ENCODE measurements at places on chromosomes 11 and 22.
A peak's percentile ranks its signal among the peaks of the same experiment; 100 is the strongest.

DNA sequence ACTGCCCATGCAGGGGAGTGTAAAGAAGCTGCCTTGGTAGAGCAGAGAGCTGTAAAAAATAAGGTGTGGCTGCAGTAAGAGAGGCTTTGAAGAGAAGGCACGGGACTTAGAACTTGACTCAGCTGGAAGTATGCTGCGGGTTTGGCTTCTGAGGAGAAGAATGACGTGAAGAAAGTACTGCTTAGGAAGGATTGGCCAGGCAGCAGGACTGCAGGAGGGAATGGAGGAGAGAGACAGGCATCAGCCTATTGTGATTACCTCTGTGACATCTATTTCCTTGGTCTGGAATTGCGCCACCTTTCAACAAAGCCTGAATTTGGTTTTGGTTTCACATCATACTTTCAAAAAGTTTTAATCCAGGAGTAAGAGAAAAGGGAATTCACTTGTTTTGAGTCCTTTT, 22.5 kb downstream of the PRRG4 start:
- no peak for DNase-seq

DNA sequence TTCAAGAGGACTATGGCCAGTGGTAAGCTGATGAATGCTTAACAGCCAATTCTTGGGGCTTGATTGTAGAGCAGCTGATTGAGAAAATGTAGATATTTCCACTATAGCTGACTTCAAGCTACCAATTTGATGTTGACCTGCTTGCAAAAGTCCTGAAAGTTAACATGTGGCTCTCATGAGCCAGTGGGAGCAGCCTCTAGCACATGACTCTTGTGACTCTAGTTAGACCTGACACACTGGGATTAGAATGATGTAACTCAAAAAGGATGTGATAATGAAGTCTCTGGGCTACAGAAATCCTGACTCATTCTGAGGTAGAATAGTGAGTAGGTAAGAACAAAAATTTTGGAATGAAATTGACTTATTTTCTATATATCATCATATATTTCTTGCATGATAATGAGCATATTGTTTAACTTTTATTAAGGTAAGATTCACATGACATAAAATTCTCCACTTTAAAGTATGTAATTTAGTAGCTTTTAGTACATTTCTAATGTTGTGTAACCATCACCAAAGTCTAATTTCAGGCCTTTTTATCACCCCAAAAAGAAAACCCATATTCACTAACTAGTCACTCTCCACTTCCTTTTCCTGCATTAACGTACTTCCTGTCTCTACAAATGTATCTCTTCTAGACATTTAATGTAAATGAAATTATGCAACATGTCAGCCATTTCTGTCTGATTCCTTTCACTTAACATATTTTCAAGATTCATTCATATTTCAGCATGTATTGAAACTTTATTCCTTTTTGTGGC, 16.1 kb upstream of the OR52H1 start:
- DNase-seq = no peak

DNA sequence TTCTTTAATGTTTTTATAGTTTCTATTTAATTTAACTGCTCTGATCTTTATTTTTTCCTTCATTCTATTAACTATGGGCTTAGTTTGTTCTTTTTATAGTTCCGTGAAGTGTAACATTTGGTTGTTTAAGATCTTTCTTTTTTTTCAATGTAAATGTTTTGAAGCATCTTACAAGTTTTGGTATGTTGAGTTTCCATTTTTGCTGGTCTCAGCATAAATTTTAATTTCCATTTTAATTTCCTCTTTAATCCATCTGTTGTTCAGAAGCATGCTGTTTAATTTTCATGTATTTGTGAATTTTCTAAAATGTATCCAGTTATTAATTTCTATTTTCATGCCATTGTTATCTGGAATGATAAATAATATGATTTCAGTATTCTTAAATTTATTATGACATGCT, 17.0 kb upstream of the GLYATL2 start:
- DNase-seq = no peak

GRCh38 chr11:126868741-126869140, 131.8 kb downstream of the KIRREL3 start:
- DNase-seq = no peak

GRCh38 chr11:78586452-78587046, 11.9 kb upstream of the NARS2 start:
- peak; percentile 15 for DNase-seq

Measured in NCI-H460 (cell line).